Posterior cingulate gyrus (tissue), 11 donors: ENCODE measurements at places on chromosomes 2 and 18.
A peak's percentile ranks its signal among the peaks of the same experiment; 100 is the strongest.

DNA sequence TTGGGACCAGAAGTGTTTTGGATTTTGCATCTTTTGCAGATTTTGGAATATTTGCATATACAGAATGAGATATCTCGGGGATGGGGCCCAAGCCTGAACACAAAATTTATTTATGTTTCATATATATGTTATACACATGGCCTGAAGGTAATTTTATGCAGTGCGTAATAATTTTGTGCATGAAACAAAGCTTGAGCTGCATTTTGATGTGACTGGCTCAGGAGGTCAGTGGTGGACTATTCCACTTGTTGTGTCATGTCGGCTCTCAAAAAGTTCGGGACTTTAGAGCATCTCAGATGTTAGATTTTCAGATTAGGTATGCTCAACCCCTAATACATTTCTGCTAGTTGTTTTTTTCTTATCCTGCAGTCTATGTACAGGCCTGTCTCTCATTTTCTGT, 145.4 kb downstream of the FAM210A start:
- DNase-seq, result no peak

DNA sequence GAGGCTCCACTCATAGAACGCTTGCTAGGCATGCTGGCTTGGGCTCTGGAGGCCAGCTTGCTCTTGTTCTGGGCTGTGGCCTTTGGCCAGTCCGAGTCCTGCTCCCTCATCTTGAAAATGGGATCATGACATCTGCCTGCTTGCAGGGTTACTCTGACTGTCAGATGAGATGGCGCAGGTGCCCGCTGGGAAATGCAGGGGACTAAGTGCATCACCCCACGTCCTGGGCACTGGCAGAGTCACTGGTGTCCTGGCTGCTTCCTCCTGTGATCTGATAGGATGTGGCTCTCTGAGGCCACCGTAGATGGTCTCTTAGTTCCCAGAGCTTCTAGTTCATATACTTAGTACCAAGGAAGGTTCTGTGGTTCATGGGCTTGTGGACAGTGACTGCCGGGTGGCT, 18.5 kb downstream of the LDLRAD4 start:
- no peak for DNase-seq

DNA sequence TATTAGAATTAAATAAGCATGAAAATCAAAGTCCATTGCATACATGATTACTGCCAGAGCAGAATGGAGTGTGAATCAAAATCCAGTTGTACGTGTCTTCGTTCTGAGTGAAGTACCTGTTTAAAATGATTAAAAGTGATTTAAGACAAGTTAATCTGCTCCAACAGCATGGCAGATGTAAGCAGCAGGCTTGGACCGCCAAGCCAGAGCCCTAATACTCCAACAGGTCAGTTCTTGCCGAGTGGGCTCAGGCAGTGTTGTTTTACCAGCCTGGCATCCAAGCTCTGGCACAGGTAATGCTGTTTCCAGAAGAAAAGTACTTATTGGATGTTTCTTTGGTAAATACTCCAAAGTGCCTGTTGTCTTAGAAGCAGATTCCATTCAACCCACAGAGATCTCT, 171.4 kb upstream of the EPAS1 start:
- no peak for DNase-seq

DNA sequence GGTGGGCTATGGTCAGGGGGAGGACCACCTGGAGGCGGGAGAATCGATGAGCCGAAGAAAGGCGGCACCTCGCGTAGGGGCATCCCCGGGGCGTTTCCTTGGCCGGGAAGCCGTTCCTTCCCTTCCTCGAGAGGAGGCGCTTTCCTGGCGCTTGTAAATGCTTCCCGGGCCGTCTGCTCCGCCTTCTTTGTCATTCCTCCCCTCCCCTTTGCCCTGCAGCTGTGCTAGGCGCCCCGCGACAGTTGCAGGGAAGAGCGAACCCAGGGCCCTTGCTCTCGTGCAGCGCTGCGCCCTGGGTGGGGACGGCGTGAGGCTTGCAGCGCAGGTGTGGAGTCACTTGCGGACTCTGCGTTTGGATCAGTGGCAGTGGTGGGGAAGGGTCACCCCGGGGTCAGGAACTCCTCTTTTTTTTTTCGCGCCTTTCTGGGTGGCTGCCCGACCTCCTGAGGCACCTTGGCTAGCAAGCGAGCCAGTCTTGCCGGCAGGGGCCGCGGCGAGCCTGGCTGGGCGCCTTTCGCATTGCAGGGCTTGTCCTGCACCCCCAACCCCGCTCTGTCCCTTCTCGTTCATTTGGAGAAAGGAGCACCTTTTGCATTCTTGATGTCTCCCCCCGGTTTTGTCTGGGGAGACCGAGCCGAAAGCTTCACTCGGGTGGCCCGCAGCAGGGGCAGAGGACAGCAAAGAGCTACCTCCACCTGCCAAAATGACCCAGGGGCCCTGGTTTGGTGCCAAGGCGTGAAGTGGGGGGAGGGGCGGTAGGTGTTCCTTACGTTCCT, 858 bp downstream of the KCNS3 start:
- peak; percentile 26 for DNase-seq
